CD4-positive, alpha-beta T cell treated with Interleukin-6 at 100 ng/mL for 8 hours (primary cell): ENCODE measurements at places on chromosomes 3 and 15.

DNA sequence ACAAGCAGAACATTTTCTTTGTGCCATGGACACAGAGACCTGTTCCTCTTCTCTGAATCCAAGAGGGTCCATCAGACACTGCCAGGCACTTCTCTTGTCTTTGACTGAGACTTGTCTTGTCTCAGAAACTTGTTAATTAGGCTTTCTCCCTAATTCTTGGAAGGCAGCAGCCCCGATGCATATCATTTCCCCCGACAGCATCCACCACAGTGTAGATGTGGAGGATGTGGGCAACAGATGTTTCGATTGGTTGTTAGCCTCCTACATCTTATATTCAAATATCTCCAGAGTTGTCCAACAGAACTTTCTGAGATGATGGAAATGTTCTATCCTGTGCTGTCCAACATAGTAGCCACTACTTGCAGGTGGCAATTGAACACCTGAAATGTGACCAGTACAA, 15.5 kb downstream of the GASK1A start:
- no peak for DNase-seq

DNA sequence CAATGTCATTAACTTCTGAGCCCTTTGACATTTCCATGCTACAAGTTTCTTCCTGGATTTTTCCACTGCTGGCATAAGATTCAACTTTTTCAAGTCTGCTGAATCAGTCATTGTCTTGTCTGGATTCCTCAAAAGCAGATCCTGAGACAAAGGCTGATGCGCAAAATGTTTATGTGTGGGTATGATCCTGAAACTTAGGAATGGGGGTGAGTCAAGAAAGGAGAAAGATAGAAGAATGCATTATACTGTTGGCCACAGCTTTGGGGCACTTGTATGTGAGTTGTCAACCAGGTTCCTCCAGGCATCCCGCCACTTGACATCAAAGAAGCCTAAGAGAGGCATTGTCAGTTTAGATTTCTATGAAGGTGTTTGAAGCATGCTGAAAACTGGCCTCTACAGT, 50.4 kb downstream of the FOXB1 start:
- no peak for DNase-seq

- DNase-seq: no peak
These were observed 182.2 kb downstream of the WDR76 start for GRCh38 chr15:44009038-44009437.

GRCh38 chr15:29939404-29939803, 117.1 kb upstream of the TJP1 start:
- DNase-seq: no peak

GRCh38 chr15:97140216-97140615, 809.7 kb downstream of the NR2F2 start:
- DNase-seq: no peak

DNA sequence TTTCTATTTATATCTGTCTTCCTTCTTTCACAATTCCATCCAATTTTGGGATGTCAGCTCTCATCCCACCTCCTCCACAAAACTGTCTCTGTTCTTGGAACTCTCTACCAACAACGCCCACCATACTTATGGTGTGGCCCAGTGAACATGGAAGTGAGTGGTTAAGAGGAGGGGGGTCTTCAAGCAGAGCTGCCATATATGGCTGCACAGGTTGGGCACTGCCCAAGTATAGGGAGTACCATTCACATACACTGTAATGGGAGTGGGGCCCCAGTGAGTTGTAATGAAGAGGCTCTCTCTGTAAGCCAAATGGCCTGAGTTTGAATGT, 7.9 kb upstream of the CAMK1 start:
- DNase-seq: no peak

- no peak for DNase-seq
These were observed 38.2 kb upstream of the HCLS1 start for GRCh38 chr3:121698901-121699300.

DNA sequence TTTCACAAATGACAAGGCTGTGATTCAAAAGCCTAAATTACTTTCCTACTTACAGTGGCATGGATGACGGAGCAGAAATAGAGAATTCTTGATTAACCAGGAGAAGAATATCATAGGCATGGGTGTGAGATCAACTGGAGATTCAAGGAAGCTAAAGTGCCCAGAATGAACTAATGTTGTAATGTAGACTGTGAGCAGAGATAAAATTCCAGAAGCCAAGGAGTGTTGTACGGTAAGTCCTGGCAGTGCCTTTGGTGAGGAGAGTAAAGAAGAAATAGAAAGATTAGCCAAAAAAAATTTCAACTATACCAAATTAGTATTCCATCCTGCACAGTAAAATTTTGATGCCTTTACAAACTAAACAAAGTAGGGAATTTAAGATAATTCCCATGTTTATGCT, 75.9 kb downstream of the ZBTB20 start:
- no peak for DNase-seq
